Mesenteric fat pad (tissue), 1 donor: ENCODE measurements at places on chromosomes 6 and 20. TPM values are rescaled to one million over a fixed set of nuclear protein-coding genes. Genes with fewer than 3 reads are reported as not detected.
A peak's percentile ranks its signal among the peaks of the same experiment; 100 is the strongest.

- DNase-seq, result no peak
Observed at GRCh38 chr6:8855411-8855810, 420.1 kb upstream of the SLC35B3 start.

DNA sequence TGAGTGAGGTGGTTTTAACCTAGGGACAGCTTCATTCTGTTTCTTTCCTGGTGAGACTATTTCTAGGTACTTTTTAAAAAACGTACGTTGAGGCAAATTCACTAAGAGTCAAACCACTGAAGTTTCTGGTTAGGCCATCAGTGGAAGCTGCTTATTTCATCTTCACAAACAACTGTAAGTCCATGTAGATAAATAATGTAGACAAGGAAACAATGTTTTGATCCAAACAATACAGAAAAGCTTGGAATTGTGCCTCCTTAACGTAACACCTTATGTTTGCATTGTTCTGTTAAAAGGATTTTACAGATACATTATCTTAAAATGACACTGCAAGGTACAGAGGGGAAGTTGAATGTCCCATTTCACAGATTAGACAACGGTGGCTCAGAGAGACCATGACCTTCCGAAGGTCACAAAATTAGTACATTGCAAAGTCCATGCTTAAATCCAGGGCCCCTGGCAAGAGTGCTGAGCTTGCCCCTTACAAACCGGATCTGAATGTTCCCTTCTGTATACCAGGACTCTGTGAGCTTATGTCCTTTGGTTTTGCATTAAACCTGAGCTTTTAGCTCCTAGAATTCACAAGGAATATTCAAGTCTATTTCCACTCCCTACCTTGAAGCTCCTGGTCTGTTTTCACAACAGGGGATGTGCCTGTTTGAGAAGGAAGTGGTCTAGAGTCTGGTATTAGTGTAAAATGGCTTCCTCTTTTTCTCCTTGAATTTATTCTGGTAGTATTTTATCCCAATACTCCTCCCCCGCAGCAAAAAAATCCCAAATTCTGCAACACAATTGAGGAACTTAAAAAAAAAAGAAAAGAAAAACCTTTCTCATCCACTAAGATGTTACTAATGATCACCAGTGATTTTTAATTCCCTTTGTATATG lies 28.9 kb upstream of the ZNF217 start:
- no peak for DNase-seq

DNA sequence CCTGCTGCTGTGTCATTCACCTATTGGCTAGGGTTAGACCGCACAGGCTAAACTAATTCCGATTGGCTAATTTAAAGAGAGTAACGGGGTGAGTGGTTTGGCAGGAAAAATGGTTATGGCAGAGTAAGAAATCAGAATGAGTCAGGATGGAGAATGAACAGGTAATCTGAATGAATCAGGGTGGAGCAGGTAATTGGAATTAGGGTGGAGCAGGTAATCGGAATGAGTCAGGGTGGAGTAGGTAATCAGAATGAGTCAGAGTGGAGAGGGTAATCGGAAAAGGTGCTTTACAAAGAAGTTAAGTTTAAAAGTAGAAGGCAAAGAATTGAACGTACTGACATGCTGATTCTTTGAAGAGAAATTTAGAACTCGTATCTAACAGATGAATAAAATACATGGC lies 11.7 kb downstream of the SLC35A1 start:
- no peak for DNase-seq

DNA sequence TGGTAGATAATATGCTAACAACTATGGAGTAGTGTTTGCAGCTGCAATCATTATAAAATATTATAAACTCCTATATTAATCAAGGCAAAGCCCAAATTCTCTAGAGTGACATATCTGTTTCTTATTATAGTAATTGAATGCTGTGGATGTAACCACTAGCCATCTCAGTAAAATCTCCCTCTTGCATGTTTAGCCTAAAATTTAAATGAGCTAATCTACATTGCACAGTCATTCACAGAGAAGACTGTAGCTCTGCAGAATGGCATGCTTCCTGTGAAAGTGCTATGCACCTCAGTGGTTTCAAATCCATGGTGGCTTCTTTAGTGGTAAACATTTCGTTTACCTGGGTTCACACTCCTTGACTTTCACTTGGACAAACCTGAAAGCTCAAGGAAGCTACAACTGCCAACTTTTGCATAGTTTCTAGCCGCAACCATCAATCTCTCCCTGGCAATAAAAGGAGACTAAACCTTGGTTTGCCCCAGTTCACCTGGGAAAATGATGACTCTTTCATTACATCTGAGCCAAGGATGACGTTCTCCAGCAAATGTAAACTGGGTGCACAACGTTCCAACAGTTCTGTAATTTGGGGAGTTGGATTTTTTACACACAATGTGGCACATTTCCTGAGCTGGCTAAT lies 47.2 kb downstream of the FILIP1 start:
- DNase-seq, result no peak

GRCh38 chr6:20192625-20193024 lies 19.6 kb downstream of the MBOAT1 start:
- no peak for DNase-seq

DNA sequence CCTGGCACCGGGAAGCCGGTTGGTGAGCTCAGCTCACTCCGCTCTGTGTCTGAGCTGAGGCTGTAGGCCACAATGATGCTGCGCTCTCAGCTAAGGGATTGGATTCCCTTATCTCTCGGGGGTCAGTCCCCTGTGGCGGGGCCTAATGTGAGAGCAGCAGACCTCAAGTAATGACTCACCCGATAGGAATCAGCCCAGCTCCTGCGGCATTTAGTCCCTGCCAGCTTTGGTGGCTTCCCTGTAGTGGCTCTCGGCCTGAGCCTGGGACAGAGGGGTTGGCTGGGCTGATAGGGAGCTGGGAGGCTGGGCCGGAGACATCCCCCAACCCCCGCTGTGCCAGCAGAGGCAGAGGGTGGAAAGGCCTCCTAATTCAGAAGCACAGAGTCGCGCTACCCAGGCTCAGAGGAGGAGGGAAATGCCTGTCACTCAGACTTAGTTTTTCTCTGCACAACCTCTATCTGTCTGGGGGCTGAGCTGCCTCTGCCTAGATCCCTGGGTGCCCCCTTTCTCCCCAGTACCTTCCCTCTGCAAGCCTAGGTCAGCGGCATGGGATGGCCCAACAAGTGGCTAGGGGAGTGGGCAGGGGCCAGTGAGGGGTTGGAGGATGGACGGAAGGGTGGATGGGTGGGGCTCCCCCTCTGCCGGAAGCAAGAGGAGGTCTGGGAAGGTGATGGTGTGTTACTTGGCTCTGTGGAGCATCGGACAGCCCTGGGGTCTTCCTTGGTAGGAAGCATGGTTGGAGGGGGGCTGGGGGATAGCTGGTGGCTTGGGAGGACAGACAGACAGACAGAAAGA lies 92.2 kb downstream of the CDH22 start:
- no peak for DNase-seq

DNA sequence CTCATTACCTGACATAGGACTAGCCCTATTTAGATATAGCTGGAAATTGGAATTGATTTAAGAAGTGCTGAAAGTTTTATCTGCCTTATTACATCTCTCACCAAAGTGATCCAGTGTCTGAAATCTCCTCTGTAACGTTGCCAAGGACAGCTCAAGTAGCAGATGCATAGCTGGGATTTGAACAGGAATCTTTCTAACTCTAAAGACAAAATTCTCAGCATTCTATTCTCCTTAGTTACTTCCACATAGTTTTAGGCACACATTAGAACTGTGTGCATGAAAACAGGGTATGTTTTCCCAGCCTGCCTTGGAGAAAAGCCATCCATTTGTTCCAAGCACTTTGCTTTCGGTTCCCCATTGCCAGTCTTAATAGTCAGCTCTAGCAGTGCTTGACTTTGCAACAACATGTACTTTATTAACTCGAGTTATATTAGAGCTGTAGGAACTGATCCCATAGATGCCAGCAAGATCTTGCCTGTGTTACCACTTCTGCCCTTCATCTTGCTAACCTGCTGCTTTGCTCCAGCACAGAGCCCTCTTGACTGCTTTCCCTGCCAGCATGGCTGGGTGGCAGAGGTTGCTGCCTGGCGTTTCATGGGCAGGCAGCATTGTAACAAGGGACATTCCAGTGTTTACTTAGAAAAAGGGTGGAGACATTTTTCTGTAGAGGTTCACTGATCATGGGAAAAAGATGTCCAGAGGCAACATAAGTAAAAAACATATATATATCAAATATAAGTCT lies 56.1 kb upstream of the STMND1 start:
- no peak for DNase-seq

DNA sequence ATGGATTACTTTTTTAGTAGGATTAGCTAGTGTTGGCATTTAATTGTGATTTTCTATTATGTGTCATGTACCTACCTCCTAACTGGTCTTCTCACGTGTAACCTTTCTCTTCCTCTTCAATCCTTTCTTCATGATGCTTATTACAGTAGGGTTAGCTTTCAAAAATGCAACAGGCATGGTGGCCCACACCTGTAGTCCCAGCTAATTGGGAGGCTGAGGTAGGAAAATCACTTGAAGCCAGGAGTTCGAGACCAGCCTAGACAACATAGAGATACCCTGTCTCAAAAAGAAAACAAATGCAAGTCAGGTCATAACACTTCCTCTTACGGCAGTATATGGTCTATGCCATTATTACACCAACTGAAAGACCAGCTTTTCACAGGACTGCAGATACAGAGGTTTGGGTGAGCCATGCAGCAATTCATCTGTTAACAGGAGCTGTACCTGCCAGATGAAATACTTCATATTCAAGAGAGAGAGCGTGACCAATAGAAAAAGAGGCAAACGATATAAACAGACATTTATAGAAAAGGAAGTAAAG lies 195.0 kb downstream of the TMEM242 start:
- DNase-seq, result no peak

- DNase-seq, result no peak
Observed at GRCh38 chr6:156556811-156557210, 220.4 kb upstream of the ARID1B start.

DNA sequence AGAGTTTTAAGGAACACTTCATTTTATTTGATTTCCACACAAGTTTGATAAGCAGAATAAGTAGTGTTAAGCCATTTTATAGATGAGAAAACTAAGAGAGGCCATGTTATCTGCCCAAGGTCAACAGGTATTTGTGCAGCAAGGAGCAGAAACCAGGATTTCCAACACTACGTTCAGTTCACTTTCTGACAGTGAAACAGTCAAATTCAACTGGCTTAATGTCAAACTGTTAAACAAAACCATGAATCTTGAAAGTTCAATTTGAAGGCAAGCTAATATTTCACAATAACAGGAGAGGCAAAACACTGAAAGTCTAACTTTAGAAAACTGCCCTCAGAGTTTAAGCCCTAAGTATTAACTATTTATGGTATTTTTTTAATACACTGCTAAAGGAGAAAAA lies 32.6 kb downstream of the DTNBP1 start:
- no peak for DNase-seq

GRCh38 chr20:63498960-63499337 lies at the start of gene EEF1A2:
Gene EEF1A2, minus strand, starts transcription at chr20:63499083. Its CDS starts 1,320 bp downstream, at chr20:63497763.
- no peak for DNase-seq

DNA sequence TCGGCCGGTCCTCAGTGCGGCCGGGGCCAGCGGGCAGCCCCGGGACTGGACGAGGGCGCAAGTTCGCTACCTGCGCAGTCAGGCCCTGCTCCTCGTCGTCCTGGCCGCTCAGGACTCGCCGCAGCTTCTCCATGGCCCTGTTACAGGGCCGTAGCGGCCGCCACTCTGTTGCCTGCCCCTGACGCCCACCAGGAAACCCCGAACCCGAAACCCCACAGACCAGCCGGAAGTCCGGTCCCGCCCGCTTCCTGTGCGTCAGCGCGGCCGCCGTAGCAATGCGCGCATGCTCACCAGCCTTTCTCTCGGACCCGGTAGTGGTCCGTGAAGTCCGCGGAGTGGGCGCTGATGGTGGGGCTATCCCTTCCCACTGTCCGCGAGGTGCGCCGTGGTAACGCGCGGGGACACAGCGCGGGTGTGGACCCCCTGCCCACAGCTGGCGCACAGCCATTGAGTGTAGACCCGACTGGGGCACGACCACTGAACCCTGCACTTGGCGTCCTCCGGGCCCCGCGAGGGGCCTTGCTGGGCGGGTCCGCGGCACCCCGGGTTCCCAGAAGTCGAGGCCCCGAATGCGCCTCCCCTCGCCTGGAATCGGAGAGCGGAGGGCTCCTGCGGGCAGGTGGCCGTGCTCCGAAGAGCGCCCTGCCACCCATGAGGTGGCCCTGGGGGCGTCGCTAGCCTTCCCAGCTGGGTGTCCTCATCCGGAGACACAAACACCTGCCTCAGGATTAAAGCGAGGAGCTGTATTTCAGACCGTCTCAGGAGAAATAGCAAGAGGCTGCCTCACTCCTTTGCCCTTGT lies at the start of gene SFT2D1:
Gene SFT2D1, minus strand, starts transcription at position 197 of the 801 bp plus-strand sequence. Its CDS starts 64 bp downstream, at position 133.
- DNase-seq, result peak; percentile 98

DNA sequence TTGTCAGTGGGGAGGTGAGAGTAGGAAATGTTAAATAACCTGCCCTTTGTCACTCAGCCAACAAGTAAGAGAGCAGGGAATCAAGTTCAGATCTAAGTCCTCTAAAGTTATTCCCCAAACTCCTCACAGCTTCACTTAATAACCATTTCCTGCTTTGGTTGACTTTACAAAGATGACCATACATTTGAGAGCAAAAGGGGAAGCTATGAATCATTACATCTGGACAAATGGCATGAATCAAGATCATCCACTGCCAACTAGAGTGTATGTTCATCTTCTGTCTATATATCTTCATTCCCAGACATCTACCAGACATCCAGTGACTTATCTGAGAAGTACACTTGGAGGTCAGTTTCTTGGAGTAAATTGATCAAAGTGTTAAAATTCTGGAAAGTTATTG lies 15.1 kb upstream of the HIVEP2 start:
- no peak for DNase-seq

DNA sequence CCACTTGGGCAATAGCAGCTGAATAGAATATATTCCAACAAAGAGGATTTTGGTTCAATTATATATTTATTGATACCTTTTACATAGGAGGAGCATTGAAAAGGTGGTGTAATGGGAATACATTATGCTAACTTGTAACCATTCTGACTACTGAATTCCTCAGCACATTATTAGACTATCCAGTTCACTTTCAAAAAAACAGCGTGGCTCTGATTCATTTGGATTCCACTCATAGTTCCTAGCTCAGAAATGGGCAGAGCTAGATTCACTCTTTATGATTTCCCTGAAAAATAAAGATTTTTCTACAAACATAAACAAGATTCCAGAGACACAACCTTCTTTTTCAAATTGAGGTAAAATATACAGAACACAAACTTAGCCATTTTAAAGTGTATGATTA lies 9.2 kb upstream of the TRERF1 start:
- no peak for DNase-seq

DNA sequence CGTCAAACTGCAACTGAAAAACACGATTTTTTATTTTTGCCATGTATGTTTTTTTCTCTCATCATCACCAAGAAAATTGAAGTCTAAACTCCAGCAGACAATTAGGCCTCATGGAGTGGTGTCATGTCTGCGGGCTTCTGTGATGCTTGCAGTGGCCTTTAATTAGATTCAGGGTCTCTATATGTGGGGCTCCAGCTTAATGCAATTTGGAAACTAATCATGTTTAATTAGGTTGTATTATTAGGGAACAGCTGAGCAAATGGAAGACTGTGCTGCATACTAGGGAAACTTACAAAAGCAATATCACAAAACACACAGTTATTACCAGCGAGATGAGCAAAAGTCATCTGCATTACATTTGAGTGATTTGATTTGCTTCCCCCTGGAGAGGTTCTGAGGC lies 132.9 kb upstream of the PMEPA1 start:
- no peak for DNase-seq

- peak; percentile 59 for DNase-seq
Observed at GRCh38 chr20:51452091-51452613, 90.4 kb downstream of the NFATC2 start.

SUPT3H gene
- 5.0 TPM for total RNA-seq

SPTLC3 gene
- 6.5 TPM for total RNA-seq

HAO1 gene
- not detected for total RNA-seq

TBXT gene
- total RNA-seq, result not detected

SLC17A1 gene
- not detected for total RNA-seq

ADGRF5 gene
- total RNA-seq, result 71.1 TPM

GGTLC1 gene
- not detected for total RNA-seq

HUS1B gene
- total RNA-seq, result 0.77 TPM

ARMC12 gene
- total RNA-seq, result 0.58 TPM

PRIM2 gene
- 8.4 TPM for total RNA-seq
